Astrocyte of the spinal cord (primary cell): ENCODE measurements at places on chromosomes 5 and 9.
A peak's percentile ranks its signal among the peaks of the same experiment; 100 is the strongest.

DNA sequence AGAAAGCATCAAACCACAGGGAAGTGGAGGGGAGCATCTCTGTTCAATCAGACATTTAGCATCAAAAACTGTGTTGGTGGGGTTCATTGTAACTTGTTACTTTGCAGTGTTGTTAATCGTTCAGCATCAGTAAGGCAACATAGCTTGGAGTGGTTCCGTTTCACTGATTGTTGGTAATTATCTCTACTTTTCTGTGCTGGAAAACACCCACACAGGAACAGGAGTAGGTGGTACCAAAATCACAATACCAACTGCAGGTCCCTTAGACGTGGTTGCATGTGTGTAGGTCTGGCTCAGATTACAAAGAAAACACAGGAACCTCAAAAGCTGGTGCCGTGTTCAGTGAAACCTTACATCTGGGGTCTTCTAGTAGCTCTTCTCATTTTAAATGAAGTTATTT lies 146.8 kb downstream of the RNF180 start:
- no peak for DNase-seq

- DNase-seq, result no peak
Observed at GRCh38 chr9:5449521-5450358, 602 bp upstream of the CD274 start.

DNA sequence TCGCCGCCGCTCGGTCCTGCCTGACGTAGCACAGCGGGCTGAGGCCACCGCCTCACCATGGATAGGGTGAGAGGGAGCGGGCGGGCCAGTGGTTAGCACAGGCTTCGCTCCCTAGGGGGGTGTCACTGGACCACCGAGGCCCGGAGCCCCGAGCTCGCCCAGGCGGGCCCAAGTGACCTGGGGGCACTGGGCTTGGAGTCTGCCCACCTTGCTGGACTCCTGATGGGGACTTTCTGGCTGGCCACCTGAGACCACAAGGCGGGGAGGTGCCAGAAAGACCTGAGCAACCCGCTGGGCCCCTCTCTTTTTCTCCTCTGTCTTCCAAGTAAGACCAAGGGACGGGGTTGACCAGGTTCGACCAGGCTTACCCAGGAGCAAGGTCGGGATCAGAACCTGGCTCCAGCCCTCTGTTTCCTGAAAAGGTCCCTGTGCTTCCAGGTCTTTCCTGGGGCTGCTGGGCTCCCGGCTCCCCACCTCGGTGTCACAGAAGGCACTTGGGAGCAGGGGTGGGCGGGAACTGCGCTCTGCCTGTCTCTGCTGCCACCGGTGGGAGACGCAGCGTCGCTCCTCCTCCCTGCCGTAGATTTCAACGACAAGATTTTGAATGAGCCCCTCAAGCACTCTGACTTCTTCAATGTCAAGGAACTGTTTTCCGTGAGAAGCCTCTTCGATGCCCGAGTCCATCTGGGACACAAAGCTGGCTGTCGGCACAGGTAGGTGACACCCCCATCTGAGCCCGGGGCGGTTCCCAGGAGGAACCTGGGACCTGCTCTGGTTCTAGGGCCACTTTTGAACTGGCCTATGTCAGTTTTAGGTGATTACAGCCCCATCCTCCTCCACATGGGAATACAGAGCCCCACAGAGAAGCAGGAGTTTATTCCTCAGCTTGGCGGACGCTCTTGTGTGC lies 1.0 kb downstream of the MRPS2 start:
- peak; percentile 50 for DNase-seq

- DNase-seq, result no peak
Observed at GRCh38 chr9:134359493-134360179, 33.4 kb downstream of the RXRA start.
